Activated CD8-positive, alpha-beta memory T cell treated with anti-CD3 and anti-CD28 coated beads for 1 hour (primary cell): ENCODE measurements at places on chromosomes 3 and 15.

GRCh38 chr15:49830391-49830790 lies 209.5 kb downstream of the DTWD1 start:
- no peak for DNase-seq

GRCh38 chr15:81054236-81054635 lies 53.5 kb downstream of the TLNRD1 start:
- no peak for DNase-seq

- DNase-seq, result no peak
These were observed 269.4 kb upstream of the TTC14 start for GRCh38 chr3:180332608-180333007.

DNA sequence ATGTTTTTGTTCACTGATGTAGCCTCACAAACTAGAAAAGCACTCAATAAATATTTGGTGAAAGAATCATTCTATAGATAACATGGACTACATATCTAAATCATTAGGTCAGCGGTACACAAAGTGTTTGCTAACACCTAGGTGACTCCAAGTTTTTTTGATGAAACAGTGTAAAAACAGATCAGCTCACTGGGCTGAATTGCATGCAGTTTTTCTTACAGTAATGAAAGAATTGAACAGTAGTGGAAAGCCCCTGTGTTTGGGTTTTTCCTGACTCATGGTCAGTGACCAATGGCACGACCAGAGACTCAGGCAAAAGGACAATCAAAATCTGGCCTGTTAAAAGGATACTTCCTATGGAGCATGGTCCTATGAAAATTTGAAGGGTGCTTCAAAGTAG lies 384.3 kb upstream of the EPHA6 start:
- no peak for DNase-seq

DNA sequence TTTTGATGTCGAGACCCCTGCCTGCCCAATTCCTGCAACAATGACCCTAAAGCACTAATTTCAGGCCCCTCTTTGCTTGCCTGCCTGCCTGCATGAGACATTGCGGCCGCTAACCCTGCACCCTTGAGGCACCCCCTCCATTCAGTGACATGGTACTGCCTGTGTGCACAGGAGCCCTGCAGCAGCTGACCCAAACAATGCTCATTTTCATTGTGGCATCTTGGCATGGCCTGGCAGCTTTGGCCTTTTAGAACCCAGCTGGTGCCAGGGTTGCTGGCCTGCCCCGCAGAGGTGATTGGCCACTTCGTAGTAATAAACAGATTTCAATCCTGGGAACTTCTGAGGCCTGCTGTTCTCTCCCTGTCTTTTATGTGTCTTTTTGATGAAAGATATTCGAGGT lies 33.8 kb downstream of the SLCO3A1 start:
- no peak for DNase-seq

DNA sequence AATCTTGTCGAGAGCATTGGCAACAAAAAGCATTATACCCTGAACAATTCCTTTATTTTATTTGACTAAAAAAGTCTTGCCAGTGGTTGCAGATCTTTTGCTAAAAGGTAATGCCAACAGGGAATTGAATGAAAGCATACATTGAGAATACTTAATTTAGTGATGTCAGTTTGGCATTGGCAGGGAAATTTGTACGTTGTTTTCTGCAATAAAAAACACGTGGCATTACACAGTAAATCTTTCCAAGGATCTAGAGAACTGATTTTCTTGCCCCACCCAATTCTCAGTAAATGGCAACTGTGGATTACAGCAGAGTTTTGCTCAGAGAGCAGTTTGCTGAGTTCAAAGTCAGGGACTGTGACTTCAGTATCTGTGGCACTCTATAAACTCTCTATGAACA lies 38.3 kb upstream of the IGSF10 start:
- DNase-seq, result no peak
